ENCODE measurements at places on chromosomes 5 and 9. TPM values are rescaled to one million over a fixed set of nuclear protein-coding genes. Genes with fewer than 3 reads are reported as not detected.

The MAP1B gene
- total RNA-seq, result 0.25 TPM

The MYO10 gene
- 0.09 TPM for total RNA-seq

The SLC6A18 gene
- total RNA-seq, result not detected

The TNC gene
- 0.22 TPM for total RNA-seq

The CCDC192 gene
- total RNA-seq, result not detected

The TAS2R1 gene
- not detected for total RNA-seq

DNA sequence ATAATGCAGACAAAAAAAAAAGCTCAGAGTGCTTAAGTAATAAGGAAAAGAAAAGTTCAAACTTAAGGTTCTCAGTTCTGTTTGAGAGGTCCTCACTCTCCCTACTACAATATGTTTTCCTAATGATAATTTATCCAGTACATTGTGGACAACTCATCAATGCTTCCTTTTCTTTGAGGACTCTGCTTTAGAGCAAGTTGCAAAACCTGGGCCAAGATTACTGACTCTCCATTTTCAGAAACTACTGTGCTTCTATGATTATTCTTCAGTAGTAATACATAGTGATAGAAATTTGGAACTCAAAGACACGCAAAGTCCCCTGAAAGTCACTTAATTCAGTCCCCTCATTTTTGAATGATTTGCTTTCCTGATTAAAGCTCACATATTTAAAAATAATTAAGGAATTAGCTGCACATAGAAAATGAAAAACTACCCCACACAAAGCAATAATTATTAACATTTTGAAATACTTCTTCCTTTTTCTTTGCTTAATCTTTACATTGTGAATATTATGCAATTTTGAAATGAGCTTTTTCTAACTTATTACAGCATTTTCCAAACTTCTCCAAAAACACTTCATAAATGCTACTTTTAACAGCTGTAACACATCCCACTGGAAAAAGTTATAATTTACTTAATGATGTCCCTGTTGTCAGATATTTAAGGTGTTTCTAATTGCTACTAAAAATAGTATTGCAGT, 11.2 kb downstream of the CDKN2A start:
- DNase-seq, result no peak

- no peak for DNase-seq
Observed at GRCh38 chr5:43256261-43256966, 56.8 kb downstream of the HMGCS1 start.

- no peak for DNase-seq
Observed at GRCh38 chr5:73654171-73654811, 28.3 kb downstream of the ARHGEF28 start.

DNA sequence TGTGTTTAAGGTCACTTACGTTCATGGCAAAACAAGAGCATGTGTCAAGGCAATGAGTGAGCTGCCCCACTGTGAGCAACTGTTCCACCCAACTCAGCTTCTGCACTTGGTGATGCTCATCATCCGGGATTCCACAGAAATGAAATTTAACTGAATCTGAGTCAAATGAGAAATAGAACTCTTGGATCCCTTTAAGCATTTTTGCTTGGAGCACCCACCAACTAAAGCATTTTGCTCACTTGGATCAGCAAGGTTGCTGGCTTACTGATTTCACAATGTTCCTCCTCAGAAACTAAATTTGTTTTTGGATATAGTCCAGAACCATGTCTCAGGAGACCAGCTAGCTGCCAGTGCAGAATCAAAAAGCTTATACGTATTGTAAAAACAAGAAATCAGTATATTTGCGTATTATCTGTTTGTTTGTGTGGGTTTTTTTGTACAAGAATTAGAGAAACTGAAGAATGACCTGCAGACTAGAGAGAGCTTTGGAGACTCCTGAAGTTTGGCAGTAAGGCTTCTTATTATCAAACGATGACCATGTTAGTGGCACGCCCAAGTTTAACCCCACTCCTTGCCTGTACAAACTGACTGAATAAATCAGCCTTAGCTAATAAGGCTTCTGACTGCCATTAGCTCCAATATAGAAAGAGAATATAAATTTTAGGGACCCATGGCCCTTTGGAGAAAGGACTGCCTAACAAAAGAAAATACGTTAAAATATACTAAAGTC, 153.8 kb upstream of the FST start:
- no peak for DNase-seq

- no peak for DNase-seq
Observed at GRCh38 chr5:128478386-128479368, 59.4 kb downstream of the FBN2 start.

- no peak for DNase-seq
Observed at GRCh38 chr5:173056783-173057061, 570 bp downstream of the CREBRF start.

GRCh38 chr5:68329554-68330255, 114.1 kb downstream of the PIK3R1 start:
- no peak for DNase-seq

- no peak for DNase-seq
Observed at GRCh38 chr9:5532306-5532705, 22.0 kb downstream of the PDCD1LG2 start.

DNA sequence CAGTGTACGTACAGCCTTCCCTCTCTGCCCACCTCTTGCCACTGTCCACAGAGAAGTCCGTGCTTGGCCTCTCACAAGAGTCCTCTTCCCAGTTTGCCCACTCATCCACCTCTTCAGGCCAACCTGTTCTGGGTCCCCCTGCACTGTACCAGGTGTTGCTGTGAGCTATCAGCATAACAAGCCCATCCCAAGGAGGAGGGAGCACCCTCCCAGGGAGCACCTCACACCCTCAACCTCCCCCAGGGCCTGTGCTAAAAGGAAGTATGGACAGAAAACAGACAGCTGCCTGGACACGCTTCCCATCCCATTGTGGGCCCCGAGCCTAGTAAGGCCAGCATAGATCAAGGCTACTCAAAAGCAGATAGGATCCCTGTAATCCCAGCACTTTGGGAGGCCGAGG, 114.2 kb upstream of the ICE1 start:
- no peak for DNase-seq

DNA sequence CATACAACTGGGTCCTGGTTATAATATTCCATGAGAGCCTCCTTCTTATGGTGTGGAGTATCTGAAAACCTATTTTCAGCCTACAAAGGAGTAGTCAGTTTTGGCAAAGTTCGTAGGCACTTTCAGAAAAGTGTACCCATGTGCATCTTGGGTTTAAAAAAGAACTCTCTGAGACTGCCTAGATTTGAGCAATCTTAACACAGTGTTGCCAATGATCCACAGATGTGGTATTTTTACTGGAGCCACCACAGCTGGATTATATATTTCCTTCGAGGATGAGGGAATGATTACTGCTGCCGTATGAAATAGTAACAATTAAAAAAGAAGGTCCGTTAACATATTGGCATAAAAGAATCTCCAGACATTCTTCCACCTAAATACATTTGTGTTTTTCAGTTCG, 1.1 kb downstream of the PALM2AKAP2 start:
- DNase-seq, result no peak

DNA sequence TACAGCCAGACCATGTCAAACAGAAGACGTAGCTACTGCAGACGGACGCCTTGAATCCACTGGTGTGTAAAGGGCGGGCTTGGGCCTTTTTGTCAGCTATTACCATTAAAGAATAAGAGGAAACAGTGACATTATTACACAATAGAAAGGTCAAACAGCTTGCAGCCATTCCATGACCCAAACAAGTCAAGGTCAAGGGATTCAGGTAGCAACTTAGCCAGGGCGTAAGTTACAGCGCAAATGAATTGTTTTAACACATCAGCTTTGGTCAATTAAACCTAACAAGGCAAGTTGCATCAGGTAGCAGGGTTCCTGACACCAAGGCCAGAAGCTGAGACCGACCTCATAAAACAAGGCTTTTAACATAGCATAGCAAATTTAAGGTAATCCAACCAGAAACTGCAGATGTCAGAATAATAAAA, 15.3 kb downstream of the NFIB start:
- no peak for DNase-seq

DNA sequence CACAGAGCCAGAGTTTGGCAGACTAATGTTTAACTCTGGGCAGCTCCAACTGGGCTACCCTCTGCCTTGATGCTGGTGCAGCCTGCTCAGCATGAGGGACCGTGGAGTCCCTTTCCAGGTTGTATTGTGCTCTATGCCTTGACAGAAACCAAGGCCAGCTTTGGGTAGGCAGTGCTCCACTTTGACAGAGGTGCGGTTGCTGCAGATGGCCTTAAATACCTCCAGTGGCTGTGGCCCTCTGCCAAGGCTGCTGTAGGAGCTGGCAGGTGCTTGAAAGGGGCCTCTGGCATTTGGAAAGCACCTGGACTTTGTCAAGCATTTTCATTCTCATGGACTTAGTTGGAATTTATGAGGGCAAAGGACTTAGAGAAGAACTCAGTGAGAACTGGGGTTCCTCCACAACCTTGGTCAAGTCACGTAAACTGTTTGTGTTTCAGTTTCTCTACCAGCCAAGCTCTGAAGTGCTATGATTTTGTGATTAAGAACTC, 249.7 kb upstream of the ZNF462 start:
- no peak for DNase-seq

DNA sequence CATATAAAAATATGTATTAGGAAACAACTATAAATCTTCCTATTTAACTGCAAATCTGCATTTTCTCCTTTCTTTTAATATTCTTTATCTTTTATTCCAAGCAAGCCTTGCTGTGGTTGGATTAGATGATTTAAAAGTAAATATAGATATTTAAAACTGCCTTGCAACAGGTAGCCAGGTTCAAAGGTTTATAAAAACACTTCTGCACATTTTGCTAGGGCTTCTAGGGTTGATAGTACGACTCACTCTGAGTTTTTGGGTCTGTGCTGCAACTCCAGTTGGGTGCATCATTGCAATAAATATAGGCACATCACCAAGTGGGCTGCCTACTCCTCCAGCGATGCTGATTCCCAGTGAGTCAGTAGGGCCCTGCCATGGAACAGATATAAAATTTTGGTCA, 167.7 kb downstream of the MPDZ start:
- DNase-seq, result no peak

DNA sequence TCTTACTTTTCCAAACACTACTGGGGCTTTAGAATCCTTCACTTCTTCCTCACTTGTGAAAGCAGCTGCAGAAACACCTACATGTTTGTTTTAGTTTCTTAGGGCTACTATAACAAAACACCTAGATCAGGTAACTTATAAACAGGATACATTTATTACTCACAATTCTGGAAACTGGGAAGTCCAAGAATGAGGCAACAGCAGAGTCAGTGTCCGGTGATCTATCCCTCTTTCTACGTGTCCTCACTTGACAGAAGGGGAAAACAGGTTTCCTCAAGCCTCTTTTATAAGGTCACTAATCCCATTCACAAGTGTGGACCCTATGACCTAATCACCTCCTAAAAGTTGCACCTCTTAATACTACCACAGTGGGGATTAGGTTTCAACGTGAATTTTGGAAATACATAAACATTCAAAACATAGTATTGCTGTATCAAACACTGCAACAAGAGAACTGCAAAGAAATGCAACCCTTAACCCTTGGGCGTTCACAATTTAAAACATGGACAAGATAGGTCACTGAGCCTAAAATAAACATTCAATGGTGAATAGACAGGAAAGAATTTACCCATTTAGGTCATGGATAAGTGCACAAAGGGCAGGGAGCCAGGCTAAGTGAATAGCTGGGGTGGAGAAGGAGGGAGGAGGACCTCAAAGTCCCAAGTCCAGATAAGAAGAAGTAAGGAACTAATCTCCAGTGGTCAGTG, 104.3 kb downstream of the PIK3R1 start:
- no peak for DNase-seq

DNA sequence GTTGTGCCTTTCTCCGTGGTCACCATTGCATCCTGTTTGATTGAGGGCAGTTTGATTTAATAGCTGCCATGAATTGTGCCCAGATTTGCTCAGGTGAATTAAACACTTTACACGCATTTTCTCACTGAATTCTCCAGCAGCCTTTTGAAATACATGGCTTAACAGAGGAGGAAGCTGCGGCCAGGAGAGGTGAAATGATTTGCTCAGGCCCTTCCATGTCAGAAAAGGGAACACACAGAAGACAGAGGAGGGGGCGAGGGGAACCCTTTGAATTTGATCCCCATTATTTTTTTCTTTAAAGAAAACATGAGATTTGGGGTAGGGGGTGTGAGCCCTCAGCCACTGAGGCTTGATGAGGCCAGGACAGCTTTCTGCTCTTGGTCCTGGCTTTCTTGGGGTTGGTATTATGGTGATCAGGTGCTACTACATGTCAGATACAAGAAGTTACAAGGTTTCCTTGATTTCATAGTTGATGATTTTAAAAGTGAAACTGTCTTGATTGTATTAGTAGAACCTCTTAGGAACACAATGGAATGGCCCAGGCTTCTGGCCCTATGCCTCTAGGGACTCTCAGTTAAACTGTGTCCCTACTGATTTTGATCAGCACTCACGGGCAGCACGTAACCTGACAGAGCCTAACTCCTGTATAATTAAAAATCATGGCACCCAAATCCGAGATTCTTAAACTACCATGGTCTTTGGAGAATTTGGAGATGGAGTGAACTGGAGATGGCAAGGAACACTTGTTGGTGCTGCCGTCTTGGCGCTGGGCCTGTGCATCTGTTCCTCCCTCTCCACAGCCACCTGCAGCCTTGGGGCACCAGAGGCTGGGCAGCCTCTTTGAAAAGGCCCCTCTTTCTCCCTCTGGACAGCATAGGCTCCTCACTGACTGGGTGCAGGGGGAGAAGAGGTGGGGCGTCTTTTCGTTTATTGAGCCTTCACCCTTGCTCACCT, 107.9 kb downstream of the TRIO start:
- no peak for DNase-seq

GRCh38 chr5:139468421-139468931, 2.3 kb upstream of the SMIM33 start:
- peak; percentile 47 for DNase-seq

- DNase-seq, result no peak
Observed at GRCh38 chr5:2251751-2252150, 369.0 kb upstream of the IRX4 start.

GRCh38 chr9:128911529-128912035, 9.2 kb upstream of the PHYHD1 start:
- no peak for DNase-seq

DNA sequence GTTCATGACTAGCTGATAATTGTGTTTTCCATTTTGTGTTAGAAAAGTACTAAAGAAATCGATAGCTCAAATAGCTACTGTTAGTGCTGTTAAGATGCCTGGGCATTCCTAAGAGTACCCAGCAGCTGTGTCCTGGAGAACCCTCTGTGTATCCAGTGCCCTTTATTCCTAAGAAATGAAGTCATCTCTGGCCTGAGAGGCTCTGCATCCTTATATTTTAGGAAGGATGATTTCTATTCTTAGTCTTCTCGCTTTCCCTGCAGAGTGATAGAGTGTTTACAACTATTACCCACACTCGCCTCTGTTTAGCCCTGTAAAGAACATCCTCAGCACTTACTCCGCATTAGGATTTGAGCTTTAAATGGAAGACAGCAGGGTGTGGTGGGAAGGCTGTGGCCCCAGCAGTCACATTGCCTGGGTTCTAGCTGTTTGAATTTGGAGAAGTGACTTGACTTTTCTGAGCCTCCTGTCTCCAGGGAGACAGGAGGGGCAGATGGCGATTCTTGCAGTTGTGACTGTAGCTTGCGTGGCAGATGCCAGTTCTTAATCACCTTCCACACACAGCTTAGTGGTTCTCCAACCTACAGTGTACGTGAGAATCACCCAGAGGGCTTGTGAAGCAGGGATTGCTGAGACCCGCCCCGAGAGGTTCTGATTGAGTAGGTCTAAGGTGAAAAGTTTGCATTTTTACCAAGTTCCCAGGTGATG, 177.2 kb upstream of the PITX1 start:
- DNase-seq, result no peak

All from activated CD8-positive, alpha-beta T cell treated with anti-CD3 and anti-CD28 coated beads for 36 hours (primary cell).